OCI-M1 (cell line): ENCODE measurements at places on chromosomes 2 and 18.

DNA sequence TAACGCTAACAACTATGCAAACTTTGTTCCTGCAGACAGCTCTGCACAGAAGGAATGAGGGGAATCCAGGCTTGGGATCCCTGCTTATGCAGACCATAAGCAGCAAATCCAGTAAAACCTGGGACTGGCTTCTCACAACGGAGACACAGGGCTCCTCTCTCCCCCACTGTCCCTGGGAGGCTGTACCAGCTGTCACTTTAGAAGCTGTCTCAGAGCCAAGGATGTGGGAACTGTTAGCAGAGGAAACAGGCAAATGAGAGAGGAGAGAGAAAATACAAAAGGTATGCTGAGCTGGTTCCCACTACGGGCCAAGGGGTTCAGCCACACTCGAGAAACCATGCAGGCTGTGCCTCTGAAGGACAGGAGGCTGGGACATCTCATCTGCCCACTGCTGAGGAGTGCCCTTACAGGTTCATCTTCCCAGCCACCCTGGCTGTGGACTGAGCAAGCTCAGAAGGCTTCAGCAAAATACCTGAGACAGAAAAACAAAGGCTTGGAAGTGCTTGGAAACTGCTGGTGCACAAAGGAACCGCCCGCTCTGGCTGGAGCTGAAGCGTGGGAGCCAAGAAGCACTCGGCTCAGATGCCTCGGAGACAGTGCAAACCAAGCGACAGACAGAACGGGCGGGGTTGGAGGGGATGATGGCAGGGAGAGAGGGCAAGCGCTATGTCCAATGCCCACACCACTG is 72.5 kb downstream of the FAM210A start:
- DNase-seq: no peak

DNA sequence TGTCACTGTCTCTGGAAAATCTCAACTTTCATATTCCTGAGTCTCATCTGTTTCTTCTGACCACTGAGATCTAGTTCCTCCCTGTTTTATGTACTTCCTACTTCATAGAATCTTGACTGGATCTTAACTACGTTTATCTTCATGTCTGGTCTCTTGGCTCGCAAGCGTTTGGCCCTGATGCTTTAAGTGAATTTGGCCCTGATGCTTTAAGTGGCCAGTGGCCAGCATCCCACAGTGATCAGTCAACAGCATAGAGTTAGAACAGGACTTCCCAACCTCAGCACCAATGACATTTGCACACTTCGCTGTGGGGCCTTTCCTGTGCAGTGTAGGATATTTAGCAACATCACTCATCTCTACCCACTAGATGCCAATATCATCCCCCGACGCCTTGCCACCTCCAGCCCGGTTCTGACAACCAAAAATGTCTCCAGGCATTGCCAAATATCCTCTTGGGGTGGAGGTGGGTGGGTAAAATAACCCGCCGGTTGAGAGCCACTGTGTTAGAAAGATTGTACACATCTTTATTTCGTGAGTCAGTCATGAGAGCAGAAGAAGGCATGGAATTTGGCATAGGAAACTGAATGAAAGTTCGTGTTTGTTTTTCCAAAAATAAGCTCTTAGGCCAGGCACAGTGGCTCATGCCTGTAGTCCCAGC is 12.2 kb downstream of the TM4SF20 start:
- no peak for DNase-seq

- no peak for DNase-seq
Measured at GRCh38 chr2:54524226-54524991, 68.3 kb downstream of the SPTBN1 start.

DNA sequence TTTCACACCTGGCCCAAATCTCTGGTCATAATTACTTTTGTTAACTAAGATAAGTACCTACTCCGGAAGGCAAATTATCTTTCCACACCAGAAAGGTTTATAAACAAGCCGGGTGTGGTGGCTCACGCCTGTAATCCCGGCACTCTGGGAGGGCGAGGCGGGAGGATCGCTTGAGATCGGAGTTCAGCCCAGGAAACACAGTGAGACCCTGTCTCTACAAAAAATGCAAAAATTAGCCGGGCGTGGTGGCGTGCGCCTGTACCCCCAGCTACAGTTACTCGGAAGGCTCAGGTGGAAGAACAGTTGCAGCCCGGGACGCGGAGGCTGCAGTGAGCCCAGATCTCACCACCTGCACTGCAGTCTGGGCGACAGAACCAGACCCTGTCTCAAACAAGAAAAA is 2.1 kb downstream of the PUM2 start:
- DNase-seq: no peak

GRCh38 chr18:76169733-76170132 is 325.3 kb downstream of the ZNF516 start:
- DNase-seq: peak; percentile 2
